ENCODE measurements at places on chromosomes 16 and 17. TPM values are rescaled to one million over a fixed set of nuclear protein-coding genes. Genes with fewer than 3 reads are reported as not detected.
A peak's percentile ranks its signal among the peaks of the same experiment; 100 is the strongest.

TMEM235 gene
- total RNA-seq, result not detected

DNA sequence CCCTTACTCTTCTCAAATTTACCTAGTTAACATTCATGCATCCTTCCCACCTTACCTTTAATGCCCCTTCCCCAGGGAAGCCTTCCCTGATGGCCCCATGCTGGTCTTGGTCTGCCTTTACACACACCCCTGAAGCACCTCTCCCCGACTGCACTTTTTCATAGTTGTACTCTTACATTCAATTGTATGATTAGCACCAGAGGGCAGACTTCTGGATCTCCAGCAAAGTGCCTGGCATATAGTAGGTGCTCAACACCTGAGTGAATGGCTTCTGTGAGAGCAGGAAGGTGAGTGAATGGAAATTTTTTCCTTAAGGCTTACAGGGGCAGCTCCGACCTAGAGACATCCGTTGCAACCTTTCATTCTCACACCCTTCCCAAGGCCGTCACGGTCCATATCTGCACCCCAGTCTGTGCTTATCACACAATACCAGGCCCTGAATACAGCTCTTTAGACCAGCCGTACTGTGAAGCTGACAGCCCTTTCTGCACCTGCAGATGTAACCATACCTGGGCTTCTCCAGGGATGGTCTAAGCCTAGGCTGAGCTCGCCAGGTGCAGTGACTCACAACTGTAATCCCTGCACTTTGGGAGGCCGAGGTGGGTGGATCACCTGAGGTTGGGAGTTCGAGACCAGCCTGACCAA, 4.4 kb downstream of the PGAP3 start:
- no peak for DNase-seq

GRCh38 chr17:28717578-28718332, at the start of gene RAB34:
Gene RAB34, minus strand, starts transcription at chr17:28717868. Its CDS starts 602 bp downstream, at chr17:28717266.
- peak; percentile 94 for DNase-seq

DNA sequence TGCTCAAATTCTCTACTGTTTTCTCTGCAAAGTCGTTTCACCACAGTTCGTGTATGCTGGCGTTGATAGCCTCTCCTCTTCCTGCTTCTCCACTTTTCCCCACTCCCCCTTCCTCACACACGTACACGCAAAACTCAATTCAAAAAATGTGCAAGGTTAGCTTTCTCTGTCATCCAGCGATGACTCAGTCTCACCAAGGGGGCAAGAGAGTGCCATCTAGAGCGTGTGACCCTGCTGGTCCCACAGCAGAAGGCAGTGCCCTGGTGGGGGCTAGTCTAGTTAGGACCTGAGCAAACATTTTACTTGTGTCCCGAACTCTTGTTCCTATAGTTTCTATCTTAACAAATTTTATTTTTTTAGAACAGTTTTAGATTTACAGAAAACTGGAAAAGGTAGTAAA, 121.2 kb upstream of the CHMP6 start:
- DNase-seq, result no peak

Measured in fibroblast of villous mesenchyme (primary cell).